ENCODE measurements at places on chromosomes 4 and X. TPM values are rescaled to one million over a fixed set of nuclear protein-coding genes. Genes with fewer than 3 reads are reported as not detected.

FDCSP gene
- total RNA-seq: not detected

CCDC120 gene
- 7.5 TPM for total RNA-seq

IL1RAPL1 gene
- not detected for total RNA-seq

ATP2B3 gene
- total RNA-seq: 0.05 TPM

VEGFD gene
- total RNA-seq: not detected

GDPD2 gene
- total RNA-seq: 0.12 TPM

GPR82 gene
- not detected for total RNA-seq

SERTM2 gene
- total RNA-seq: not detected

HS3ST1 gene
- not detected for total RNA-seq

NEXMIF gene
- 1.6 TPM for total RNA-seq

MMRN1 gene
- total RNA-seq: 0.96 TPM

All from activated naive CD4-positive, alpha-beta T cell treated with anti-CD3 and anti-CD28 coated beads, Interleukin-2, amount 10 ng/mL, durations not matched to agents 5 hours and 36 hours (primary cell).